Osteocyte (in vitro differentiated cells): ENCODE measurements at places on chromosomes 7 and 10.

DNA sequence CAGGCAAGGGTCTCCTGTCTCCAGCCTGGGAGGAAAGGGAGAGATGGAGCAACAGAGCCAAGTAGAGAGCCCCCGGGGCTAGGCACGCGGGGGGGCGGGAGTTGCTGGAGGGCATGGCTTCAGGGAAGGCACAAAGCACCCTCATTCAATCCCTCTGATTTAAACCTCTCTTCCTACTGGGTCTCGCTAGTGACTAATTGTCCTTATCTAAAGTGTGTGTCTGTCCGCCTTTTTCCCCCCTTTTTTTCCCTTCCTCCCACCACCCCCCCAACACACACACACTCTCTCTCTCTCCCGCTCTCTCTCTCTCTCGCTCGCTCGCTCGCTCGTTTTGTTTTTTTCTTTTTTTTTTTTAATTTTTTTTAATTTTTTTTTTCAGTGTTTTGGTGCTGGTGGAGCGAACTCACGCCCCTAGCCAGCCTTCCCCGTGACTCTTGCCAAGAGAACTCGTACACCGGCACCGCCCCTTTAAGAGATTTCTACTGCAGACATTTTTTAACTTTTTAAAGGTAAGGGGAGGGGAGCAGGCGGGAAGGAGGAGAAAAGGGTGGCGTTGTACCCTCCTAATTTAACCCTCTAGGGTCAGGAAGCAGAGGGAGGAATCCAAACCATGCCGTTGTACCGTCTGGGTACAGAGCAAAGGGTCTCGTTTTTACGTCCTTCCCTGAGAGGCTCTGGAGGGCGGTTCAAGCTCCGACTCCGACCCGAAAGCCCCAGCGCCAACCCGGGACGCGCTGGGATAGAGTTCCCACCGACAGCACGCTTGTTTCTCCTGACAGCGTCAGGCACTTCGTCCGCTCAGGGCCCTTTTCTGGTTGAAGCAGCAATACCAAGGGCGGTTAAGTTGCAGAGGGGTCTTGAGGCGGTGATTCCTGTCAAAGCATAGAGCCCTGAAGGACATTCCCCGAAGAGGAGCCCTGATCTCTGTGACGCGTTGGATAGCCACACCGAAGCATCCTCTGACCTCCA, at the start of gene HPSE2:
Gene HPSE2, minus strand, starts transcription at position 195 of the 969 bp plus-strand sequence.
- DNase-seq, result no peak

GRCh38 chr7:84677117-84677732, 482.6 kb upstream of the SEMA3A start:
- DNase-seq, result no peak

DNA sequence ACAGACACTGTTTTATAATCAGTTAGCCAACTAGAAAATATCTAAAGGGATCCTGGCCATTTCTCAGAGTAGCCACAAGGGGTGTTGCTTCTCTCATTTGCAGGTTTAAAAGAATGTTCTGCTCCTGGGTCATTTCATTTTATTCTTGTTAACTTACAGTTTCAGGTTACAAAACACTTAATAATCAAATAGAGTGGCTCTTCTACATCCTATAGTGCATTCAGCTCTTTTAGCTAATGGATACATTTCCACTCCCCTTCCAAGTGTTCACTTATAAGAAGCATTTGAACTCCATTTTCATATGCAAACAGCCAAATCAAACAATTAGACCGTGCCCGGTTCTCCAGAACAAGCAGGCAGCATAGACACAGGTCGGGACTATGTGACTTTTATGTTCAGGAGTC, 117.5 kb downstream of the TRIL start:
- no peak for DNase-seq

DNA sequence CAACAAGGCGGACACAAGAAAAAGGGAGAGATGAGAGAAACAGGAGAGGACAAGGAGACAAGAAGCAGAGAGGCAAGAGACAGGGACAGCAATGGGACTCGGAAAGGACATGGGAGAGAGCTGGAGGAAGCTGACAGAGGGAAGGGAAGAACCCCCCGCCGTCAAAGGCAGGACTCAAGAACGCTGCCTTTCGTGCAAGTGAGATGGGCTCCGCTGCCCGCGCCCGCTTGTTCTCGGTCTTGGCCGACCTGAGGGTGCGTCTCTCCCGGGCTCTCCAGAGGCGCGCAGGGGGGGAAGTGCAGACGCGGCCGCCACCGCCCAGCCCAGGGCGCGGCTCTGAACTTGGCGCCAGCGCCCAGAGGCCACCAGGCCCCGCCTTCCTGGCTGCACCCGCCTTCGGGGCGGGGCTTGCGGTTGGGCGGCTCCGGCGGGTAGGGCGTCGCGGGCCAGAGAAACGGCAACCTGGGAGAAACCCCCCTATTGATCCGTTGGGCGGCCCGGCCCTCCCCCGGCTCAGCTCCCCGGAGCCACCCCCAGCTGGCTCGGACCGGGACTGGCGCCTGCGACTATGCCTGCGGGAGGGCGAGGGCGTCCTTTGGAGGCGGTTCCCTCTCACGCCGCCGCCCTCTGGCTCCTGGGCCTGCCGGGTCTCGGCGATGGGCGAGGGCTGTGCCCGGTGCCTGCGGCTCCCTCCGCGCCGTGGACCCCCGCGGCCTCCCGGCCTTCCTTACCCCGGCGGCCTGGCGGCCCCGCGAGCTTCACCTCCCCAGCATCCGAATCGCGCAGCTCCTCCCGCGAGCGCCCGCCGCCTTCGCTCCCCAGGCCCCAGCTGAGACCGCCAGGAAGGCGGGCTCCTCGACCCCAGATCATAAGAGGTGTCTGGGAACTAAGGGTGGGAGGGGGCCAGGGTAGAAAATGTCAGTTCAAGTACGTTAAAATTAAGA, 2.2 kb upstream of the ANTXRL start:
- peak; percentile 90 for DNase-seq

DNA sequence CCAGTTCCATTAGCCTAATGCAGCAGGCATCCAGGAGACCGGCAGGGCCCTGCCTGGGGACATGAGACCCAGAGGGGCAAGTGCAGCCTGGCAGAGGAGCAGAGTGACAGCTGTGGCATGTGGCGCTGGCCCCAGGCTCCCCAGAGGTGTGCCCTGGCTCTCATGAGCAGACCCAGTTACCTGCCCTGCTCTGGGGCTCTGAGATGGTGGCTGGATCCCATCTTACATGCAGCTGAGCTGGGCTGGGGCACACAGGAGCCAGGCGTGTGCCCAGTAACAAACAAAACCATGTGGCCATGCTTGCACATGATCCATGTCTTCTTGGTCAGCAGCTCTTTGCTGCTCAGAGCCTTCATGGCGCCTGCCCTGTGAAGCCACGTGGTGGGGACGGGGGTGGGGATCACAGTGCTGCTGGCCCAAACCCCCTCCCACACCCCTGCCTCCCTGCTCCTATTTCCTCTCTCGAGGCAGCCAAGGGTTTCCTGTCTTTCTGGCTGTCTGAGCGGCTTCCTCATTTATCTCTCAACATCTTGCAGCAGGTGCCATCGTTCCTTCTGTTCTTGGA, 40.3 kb upstream of the GTF2I start:
- DNase-seq, result no peak

GRCh38 chr10:95787447-95787846, 31.5 kb downstream of the ENTPD1 start:
- no peak for DNase-seq
